Esophagus muscularis mucosa (tissue), 4 donors: ENCODE measurements at places on chromosomes 16 and 17. TPM values are rescaled to one million over a fixed set of nuclear protein-coding genes. Genes with fewer than 3 reads are reported as not detected.

GRCh38 chr17:58991718-58992331 lies 114.9 kb downstream of the TRIM37 start:
- no peak for DNase-seq
- peaks cover 9% of the 10 kb centered on the region for H3K4me1 ChIP-seq
- H3K4me3 ChIP-seq, result no peak overlapping the region
- H3K36me3 ChIP-seq, result peaks cover 5% of the 10 kb centered on the region

DNA sequence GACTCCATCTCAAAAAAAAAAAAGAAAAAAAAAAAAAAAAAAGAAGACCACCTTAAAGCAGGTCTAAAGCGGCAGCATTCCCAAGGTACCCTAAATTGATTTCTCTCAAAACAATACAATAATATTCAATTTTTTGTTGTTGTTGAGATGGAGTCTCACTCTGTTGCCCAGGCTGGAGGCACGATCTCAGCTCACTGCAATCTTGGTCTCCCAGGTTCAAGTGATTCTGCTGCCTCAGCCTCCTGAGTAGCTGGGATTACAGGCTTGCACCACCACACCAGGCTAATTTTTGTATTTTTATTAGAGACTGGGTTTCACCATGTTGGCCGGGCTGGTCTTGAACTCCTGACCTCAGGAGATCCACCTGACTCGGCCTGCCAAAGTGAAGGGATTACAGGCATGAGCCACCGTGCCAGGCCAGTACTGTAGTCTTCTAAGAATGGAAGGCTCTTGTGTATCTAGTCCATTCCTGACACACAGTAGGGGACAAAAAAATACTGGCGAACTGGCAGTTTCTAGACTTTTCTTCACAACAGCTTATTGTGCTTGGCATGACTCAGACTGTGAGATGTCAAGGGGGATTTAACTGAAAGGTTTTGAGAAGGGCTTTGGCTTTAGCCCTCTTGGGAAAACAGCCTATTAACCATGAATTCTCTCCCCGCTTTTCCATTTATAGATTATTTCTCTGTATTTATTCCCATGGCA lies 17.3 kb downstream of the CDR2 start:
- DNase-seq, result no peak
- peaks cover 6% of the 10 kb centered on the region for H3K36me3 ChIP-seq
- H3K4me3 ChIP-seq, result no peak overlapping the region
- H3K27me3 ChIP-seq, result no peaks in the 10 kb centered on the region

GRCh38 chr17:29616300-29617048 lies 6.2 kb downstream of the CORO6 start:
- H3K27me3 ChIP-seq, result no peaks in the 10 kb centered on the region
- H3K4me1 ChIP-seq, result peaks cover 90% of the 10 kb centered on the region
- no peaks in the 10 kb centered on the region for H3K36me3 ChIP-seq
- peak overlapping the region; percentile 49 for H3K4me3 ChIP-seq
- DNase-seq, result no peak

GRCh38 chr16:54942353-54942943 lies 11.8 kb downstream of the IRX5 start:
- H3K4me1 ChIP-seq, result peaks cover 20% of the 10 kb centered on the region
- H3K4me3 ChIP-seq, result no peak overlapping the region
- H3K36me3 ChIP-seq, result no peaks in the 10 kb centered on the region
- DNase-seq, result peak; percentile 39

CCDC102A gene
- 22.7 TPM for total RNA-seq

- no peak for DNase-seq
- no peaks in the 10 kb centered on the region for H3K27me3 ChIP-seq
- H3K4me1 ChIP-seq, result no peaks in the 10 kb centered on the region
Observed at GRCh38 chr17:31808521-31809050, 50.5 kb downstream of the COPRS start.

- H3K36me3 ChIP-seq, result no peaks in the 10 kb centered on the region
- H3K4me1 ChIP-seq, result no peaks in the 10 kb centered on the region
- H3K4me3 ChIP-seq, result no peak overlapping the region
- no peaks in the 10 kb centered on the region for H3K27me3 ChIP-seq
Observed at GRCh38 chr17:73991260-73991659, 212.2 kb upstream of the RPL38 start.

DNA sequence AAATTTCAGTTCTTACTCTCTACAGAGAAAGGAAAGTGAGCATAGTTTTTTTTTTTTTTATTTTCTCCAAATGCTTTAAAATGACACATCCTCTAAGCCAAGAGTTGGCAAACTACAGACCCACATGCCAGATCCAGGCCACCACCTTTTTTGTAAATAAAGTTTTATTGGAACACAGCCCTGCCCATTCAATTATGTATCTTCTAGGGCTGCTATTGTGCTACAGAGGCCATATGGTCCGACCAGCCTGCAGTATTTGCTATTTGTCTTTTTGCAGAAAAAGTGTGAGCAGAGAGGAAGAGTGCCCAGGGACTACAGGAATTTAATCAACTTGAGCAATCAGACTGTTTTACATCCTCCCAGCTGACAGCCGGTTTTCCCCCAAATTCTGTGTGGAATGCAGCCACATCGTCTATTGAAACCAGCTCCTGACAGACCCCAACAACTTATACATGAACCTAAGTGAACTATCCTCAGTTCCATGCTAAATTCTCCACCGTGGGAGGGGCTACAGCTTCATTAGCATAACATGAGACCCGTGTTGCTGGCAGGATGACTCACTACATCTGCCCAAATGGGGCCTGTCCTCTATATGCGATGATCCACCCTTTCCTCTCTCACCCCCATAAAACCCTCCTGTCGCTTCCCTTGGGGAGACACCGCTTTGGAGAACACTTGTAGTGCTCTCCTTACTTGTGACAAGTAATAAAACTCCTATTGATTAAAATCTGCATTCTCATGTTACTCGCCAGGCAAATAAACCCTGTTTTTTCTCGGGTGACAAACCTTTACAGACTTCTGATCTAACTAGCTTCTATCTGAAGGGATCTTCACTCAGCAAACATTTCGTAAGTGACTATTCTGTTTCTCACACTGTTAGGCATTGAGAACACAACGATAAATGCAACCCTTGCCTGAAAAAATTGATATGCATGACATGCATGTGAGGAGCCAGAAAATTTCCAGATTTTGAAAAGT lies 149.4 kb upstream of the HS3ST3A1 start:
- DNase-seq, result no peak
- no peaks in the 10 kb centered on the region for H3K36me3 ChIP-seq
- no peak overlapping the region for H3K4me3 ChIP-seq
- H3K4me1 ChIP-seq, result no peaks in the 10 kb centered on the region
- no peak overlapping the region for H3K27ac ChIP-seq
- no peaks in the 10 kb centered on the region for H3K27me3 ChIP-seq

DNA sequence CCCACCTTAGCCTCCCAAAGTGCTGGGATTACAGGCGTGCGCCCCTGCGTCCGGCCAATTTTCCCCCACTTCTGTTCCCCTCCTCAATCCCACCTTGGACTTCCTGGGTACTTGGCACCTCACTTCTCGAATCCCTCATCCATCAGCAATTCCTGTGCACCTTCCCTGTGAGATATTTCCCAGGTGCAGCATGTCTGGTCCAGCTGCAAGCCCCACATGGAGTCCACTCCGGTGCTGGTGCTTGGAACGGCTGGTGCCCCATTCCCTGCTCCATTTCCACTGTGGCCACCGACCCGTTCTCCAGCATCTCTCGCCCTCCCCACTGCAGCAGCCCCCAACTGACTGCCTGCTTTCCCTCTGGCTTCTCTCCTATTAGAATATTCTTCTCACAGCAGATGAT lies 35.3 kb downstream of the NOL11 start:
- peaks cover 1% of the 10 kb centered on the region for H3K36me3 ChIP-seq
- H3K27ac ChIP-seq, result no peak overlapping the region
- no peaks in the 10 kb centered on the region for H3K4me1 ChIP-seq
- no peak for DNase-seq
- H3K27me3 ChIP-seq, result no peaks in the 10 kb centered on the region

- no peaks in the 10 kb centered on the region for H3K36me3 ChIP-seq
- DNase-seq, result no peak
- H3K4me3 ChIP-seq, result no peak overlapping the region
- H3K27ac ChIP-seq, result no peak overlapping the region
- no peaks in the 10 kb centered on the region for H3K27me3 ChIP-seq
- H3K4me1 ChIP-seq, result peaks cover under 1% of the 10 kb centered on the region
Observed at GRCh38 chr16:84150926-84151325, 5.8 kb downstream of the DNAAF1 start.

DNA sequence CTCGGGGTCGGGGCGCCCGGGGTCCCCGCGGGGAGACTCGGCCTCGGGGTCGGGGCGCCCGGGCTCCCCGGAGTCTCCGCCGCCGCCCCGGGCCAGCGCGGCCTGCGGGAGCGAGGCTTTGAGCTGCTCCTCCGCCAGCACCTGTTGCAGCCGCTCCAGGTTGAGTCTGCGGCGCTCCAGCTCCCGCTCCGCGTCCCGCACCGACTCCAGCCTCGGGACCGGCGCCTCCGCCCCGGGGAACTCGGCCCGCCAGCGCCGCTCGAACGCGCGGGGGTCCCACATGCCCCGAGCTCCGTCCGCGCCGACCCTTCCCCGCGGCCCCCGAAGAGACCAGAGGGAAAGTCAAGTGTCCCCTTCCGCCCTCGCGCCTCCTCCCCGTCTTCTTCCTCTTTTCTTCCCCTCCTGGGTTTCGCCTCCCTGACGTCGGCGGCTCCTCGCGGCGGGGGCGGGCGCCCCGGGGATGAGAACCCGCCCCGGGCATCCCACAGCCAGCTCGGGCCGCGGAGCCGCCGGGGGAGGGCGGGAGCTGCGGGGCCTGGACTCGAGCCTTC lies 40.8 kb upstream of the BHLHA9 start:
- no peaks in the 10 kb centered on the region for H3K27me3 ChIP-seq
- peak overlapping the region; percentile 77 for H3K4me3 ChIP-seq
- peak; percentile 94 for DNase-seq
- no peaks in the 10 kb centered on the region for H3K36me3 ChIP-seq
- H3K4me1 ChIP-seq, result peaks cover 31% of the 10 kb centered on the region

GRCh38 chr17:74245145-74245831 lies 28.7 kb upstream of the DNAI2 start:
- peaks cover 26% of the 10 kb centered on the region for H3K4me1 ChIP-seq
- H3K4me3 ChIP-seq, result no peak overlapping the region
- no peaks in the 10 kb centered on the region for H3K27me3 ChIP-seq
- no peak for DNase-seq
- H3K27ac ChIP-seq, result no peak overlapping the region
- no peaks in the 10 kb centered on the region for H3K36me3 ChIP-seq

DNA sequence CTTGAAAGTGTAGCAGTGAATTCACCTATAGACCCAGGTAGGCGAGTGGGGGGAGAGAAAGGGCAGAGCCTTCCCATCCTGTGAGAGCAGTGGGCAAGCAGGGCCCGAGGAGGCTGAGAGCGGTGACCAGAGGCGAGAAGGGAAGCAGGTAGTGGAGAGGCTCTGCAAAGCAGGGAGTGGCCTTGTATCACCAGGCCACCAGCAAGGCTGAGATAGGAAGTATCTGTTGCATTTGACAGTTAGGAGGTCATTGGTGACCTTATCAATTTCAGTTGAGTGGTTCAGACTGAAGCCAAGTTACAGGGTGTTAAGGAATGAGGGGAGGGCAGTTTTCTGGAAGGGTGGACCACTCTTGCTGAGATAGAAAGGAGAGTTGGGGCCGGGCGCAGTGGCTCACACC lies 10.7 kb upstream of the HSD3B7 start:
- H3K4me1 ChIP-seq, result no peaks in the 10 kb centered on the region
- H3K36me3 ChIP-seq, result peaks cover 98% of the 10 kb centered on the region
- H3K4me3 ChIP-seq, result no peak overlapping the region
- H3K27ac ChIP-seq, result no peak overlapping the region
- H3K27me3 ChIP-seq, result no peaks in the 10 kb centered on the region
- no peak for DNase-seq

DNA sequence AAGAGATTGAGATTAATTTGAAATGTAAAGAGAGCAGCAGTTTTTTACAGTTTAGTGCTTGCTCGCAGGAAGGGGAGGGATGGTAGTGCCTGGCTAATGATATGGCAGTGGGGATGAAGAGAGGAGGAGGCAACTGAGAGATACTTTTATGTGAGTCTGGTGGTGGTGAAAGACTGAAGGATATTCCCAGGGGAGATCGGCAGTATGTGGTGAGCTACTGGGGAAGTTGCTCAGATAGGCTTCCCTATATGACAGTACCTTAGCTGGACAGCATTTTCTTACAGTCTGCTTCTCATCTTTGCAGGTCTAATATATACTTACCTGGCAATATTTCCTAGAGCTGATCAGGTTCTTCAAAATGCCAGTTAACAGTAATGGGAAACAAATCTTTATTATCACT lies 8.6 kb downstream of the CEP95 start:
- H3K4me3 ChIP-seq, result no peak overlapping the region
- H3K27me3 ChIP-seq, result no peaks in the 10 kb centered on the region
- DNase-seq, result no peak

DNA sequence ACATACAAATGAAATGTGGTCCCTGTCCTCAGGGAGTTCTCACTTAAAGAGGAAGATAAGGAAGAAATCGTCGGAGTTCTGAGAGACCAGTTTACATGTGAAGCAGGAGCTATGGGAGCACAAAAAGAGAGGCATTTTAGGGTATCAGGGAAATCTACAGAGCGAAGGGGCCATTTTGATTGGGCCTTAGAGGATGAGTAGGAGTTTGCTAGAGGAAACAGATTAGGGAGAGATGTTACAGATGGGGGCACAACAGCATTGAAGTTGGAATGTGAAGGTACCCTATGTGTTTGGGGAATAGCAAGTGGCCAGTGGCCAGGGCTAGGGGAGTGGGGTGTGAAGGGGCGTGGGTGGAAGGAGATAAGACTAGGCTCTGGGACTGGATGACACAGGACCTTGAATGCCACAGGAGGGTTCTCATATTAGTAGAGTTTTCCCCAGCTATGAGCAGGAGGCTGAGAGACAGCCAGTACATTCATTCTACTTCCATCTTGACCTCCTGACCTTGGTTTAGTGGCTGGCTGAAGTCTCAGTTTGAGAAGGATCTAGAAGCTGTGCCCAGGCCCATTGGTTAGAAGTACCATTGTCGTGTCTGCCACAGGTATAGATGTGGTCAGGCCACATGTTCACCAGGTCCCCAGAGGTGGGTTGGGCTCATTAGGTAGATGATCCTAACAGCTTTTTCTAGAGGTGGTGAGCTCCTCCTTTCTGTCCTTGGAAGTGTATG lies 34.8 kb downstream of the CPNE2 start:
- DNase-seq, result no peak
- peaks cover 60% of the 10 kb centered on the region for H3K36me3 ChIP-seq
- H3K27ac ChIP-seq, result no peak overlapping the region
- H3K4me3 ChIP-seq, result no peak overlapping the region

GRCh38 chr17:34361478-34362061 lies 1.5 kb downstream of the CCL1 start:
- no peaks in the 10 kb centered on the region for H3K4me1 ChIP-seq
- peak; percentile 95 for DNase-seq
- no peak overlapping the region for H3K27ac ChIP-seq
- H3K4me3 ChIP-seq, result no peak overlapping the region
- H3K36me3 ChIP-seq, result no peaks in the 10 kb centered on the region

CD300E gene
- total RNA-seq, result 0.39 TPM
